Renal cortex interstitium (tissue), 15 donors: ENCODE measurements at places on chromosomes 5 and 9.

DNA sequence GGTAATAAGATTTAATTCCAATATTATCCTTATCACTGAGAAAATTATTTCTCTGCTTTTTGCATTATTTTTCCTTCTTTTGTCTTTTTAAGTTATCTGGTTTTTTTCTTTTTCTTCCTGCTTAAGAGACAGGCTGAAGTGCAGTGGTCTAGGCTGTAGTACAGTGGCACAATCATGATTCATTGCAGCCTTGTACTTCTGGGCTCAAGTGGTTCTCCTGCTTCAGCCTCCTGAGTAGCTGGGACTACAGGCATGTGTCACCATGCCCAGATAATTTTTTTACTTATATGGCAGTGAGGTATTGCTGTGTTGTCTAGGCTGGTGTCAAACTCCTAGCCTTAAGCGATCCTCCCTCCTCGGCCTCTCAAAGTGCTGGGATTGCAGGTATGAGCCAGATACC lies 93.9 kb downstream of the SLC44A1 start:
- DNase-seq, result no peak

- no peak for DNase-seq
Measured at GRCh38 chr9:13292782-13293181, 13.3 kb upstream of the MPDZ start.

DNA sequence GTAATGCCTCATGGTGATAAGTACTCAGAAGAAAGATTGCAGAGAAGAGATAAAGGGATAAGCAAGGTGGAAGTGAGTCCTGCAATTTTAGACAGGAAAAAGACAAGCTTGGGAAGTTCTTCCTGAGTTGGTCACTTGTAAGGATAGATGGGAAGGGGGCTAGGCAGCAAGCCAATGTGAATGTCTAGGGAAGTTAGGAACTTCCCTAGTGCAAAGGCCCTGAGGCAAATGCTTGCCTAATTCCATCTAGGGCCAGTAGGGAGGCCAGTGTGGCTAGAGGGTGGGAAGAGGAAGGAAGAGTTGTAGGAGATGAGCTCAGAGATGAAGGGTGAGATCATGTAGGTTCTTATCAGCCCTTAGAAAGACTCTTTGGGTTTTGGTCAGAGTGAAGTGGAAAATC lies 206.6 kb downstream of the MAT2B start:
- DNase-seq, result no peak

- no peak for DNase-seq
Measured at GRCh38 chr5:171820561-171820960, 34.9 kb downstream of the SMIM23 start.

DNA sequence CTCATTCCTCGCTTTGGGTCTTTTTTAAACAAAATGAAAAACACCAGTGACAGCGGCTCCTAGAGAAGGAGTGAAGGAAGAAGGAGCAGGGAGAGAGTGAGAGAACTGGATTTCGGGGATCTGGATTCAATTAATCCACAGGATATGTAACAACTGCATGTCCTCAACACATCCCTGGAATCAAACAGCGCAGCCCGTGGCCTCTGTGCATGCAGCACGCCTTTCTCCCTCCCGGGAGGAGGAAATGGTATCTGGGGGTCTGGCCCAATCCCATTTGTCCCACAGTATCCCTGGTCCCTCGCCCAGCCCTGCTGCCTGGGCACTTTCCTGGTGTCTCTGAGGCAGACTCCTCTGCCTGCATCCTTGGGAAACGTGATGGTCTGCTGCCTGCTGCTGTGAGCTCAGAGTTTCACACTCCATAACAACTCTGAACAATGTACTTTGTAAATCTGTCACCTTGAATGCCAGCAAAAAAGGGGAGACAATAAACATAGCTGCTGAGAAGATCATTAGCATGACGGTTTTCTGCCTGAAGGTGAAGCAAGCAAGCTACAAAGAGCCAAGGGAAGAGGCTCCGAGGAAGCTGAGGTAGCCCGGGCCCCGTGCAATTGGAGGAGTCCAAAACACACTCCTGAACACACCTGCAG lies 56.1 kb downstream of the PTCH1 start:
- no peak for DNase-seq

DNA sequence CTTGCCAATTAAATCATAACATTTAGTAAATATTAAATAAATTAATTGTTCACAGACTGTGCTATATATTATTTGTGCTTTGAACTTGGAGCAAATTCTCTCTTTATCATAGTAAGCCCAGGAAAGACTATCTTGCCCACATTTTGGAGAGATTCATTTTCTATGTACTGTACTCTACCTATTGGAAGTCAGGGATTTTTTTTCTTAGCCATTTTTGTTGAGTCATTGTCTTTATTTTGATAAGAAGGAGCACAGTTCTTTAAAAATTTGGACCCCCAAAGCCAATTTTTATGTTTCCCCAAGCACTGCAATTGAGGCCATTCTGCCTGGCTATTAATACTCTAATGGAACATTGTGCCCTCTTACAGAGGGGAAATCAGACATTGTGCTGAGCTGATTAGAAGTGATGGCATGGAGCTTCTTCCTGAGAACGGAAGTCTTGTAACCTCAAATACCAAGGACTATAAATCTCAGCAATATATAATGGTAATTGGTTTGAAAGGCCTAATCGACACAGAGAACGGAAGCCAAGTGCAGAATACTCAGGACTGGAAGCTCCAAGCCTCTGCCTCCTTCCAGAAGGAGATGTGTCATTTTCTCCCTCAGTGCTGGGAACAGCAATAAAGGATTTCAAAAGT lies 188.8 kb upstream of the PAPPA start:
- no peak for DNase-seq

- DNase-seq, result no peak
Measured at GRCh38 chr9:10612641-10613398, at the start of gene PTPRD. Gene PTPRD (minus strand): TSS chr9:10613002.

DNA sequence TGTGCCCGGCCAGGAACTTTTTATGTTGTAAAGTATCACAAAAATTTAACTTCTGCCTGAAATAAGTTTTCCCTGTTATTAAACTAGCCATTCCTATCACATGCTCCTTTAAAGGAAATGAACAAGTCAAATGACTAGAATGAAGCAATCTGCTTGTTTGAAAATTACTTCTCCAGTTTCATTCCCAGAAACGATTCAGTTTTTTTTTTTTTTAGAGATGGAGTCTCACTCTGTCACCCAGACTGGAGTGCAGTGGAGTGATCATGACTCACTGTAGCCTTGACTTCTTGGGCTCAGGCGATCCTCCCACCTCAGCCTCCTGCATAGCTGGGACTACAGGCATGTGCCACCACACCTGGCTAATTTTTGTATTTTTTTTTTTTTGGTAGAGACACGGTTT lies 13.3 kb upstream of the GNG10 start:
- DNase-seq, result no peak

DNA sequence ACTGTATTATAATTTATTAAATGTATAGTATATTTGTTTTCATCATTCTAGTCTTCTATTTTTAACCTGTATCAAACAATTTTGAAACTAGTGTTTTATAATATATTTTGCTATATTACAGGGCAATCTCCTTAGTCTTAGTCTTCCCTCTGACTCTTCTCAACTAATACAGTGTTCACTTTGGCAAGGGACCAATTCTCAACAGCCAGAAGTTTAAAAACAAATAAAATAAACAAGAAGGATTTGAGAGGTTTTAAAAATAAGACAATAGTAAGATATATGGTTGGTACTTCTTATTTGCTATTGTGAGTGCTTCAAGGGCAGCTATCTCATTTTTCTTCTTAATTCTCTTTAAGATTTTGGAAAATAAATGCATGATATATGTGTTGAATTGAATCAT lies 167.2 kb downstream of the RAB3C start:
- DNase-seq, result no peak

DNA sequence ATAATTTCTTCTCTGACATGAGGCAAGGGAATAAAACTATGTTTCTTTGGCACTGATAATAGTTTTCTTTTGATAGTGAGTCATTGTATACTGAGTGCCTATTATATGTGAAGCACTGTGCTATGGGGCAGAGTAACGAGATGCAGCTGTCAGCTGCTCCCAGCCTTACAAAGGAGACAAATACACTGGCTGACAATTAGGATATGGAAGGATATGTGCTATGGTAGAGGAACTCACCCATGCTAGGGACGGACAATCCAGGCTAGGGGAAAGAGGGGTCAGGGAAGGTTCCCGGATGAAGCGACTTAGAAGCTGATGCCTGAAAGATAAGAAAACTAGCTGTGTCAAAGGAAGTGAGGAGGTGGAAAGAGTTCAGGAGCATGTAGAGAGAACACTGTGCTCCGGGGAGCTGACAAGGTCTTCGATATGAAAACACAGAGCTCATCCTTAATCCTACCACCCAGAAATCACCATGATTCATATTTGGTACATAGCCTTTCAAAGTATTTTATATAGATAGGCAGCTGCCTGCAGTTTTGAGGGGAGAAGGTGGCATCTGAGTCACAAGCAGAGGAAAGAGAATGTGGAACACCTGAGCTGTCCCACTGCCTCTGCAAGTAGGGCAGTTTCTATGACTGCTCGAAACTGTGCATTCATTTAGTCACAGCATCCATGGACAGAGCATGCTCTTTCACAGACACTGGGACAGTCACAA lies 12.1 kb downstream of the BSPRY start:
- DNase-seq, result no peak

- DNase-seq, result no peak
Measured at GRCh38 chr5:58012102-58012501, 447.8 kb downstream of the PLK2 start.

DNA sequence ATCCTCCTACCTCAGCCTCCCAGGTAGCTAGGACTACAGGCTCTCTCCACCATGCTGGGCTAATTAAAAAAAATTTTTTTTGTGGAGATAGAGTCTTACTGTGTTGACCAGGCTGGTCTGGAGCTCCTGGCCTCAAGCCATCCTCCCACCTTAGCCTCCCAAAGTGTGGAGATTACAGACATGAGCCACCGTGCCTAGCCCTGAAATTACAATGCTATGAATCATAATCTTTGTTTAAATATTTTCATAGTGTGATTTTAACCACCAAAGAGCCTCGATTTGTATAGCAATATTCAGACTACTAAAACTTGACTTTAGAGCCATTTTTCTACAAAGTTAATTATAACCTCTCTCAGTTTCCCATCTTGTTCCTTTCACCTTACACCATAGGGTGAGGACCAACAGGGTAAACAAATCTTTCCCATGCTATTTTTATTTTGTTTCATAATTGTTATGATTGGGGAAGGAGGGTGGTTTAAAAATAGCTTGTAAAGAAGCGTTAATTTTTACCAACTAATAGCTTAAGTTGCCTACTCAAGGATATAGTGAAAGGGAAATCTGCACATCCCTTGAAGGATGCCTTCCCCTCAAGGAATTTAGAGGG lies 32.7 kb downstream of the UBE2D2 start:
- no peak for DNase-seq

DNA sequence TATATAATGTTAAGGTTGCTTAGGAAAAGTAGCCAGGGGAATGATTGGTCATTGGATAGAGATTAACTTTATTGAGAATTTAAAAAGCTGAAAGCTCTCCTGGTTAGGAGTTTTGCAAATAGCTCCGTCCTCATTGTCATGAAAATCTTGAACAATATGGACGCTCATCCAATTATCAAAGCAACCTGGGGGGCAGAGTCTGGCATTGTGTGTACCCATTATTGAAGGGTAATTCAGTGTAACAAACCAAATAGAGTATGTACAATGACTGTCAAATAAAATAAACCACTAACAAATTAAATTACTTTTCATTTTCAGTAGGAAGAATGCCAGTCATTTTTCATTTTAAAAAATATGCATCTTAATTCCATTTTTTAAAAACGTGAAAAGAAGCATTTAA lies 144.0 kb upstream of the GPR151 start:
- no peak for DNase-seq
